LHCN-M2 (cell line): ENCODE measurements at places on chromosomes 11 and 22. TPM values are rescaled to one million over a fixed set of nuclear protein-coding genes. Genes with fewer than 3 reads are reported as not detected.

The OR52E8 gene
- not detected in 2 replicates for total RNA-seq

The OR51I1 gene
- total RNA-seq, result not detected in 2 replicates

The CD151 gene
- 840 and 1,028 TPM in 2 replicates for total RNA-seq

The C11orf42 gene
- total RNA-seq, result not detected in 2 replicates

The TPBGL gene
- total RNA-seq, result not detected in 2 replicates

The MS4A2 gene
- not detected in 2 replicates for total RNA-seq

The FAM181B gene
- total RNA-seq, result not detected in 2 replicates

The CLMP gene
- total RNA-seq, result 65.3 and 68.0 TPM in 2 replicates

The FGF4 gene
- not detected in 2 replicates for total RNA-seq

The NXPE1 gene
- total RNA-seq, result not detected in 2 replicates

The LMNTD2 gene
- total RNA-seq, result 0.46 and 1.3 TPM in 2 replicates

The SOX6 gene
- under 0.01 TPM in 1 of 2 replicates, not detected in the other for total RNA-seq

The GTSE1 gene
- 27.6 and 31.9 TPM in 2 replicates for total RNA-seq

The SLC15A3 gene
- 4.2 and 8.6 TPM in 2 replicates for total RNA-seq

The MUC15 gene
- total RNA-seq, result not detected in 2 replicates

The ESAM gene
- 0.06 TPM in 2 replicates for total RNA-seq

DNA sequence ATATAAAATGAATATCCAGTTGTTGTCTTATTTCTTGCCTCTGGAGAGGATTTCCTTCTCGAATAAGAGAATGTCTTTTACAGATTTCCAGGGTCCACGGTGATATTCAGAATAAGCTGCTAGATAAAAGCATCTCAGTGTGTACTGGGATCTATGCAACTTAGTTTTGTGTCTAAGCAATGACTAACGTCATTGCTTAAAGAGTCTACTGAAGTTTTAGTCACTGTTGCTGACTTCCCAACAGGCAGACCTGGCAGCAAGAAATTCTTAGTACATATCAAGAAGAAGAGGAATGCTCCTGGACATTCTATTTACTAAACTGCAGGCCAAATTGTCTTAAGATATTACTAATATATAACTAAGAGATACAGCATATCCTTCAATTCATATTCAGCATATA is 70.3 kb downstream of the SOX6 start:
- no peak for DNase-seq

DNA sequence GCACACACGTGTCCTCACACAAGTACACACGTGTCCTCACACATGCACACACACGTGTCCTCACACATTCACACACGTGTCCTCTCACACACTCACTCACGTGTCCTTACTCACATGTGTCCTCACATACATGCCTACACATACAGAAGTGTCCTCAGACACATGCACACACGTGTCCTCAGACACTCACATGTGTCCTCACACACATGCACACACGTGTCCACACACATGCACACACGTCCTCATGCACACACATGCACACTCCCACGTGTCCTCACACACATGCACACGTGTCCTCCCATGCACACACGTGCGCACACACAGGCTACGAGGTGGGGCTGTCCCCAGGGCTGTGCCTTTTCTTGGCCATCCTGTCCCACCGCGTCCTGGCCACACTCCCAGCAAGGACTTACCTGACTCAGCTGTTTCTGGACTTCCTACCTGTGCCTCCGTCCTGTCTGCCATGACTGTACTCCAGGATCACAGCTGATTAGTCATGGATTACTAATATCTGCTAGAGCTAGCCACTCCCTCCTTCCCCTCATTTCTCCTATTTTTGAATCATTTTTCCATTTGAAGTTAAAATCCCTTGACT is 990.2 kb downstream of the BRD1 start:
- DNase-seq, result no peak

- no peak for DNase-seq
Measured at GRCh38 chr11:63708764-63709163, 27.5 kb downstream of the RTN3 start.

GRCh38 chr11:2853997-2854560 is 31.5 kb downstream of the CDKN1C start:
- DNase-seq, result no peak

DNA sequence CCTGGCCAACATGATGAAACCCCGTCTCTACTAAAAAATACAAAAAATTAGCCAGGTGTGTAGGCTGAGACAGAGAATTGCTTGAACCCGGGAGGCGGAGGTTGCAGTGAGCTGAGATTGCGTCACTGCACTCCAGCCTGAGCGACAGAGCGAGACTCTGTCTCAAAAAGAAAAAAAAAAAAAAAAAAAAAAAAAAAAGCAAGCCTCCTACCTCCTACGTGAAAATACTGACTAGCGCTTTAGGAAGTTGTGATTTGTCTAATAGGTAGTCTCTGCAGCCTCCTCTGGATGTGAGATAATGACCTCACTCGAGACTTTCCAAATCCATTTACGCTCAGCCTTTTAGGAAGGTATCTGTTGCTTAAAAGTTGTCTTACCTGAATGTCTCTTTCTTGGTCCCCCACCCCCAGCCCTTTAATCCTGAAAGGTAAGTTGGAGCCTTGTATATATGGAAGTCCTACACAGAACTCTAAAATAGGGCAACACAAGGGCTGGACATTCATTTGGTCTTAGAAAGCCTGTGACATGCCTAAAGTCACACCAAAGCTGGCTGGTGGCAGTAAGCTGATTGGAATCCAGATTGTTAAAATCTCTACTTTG is 5.5 kb downstream of the SEPTIN3 start:
- DNase-seq, result no peak

- no peak for DNase-seq
Measured at GRCh38 chr22:32991353-32992101, 66.7 kb downstream of the SYN3 start.

DNA sequence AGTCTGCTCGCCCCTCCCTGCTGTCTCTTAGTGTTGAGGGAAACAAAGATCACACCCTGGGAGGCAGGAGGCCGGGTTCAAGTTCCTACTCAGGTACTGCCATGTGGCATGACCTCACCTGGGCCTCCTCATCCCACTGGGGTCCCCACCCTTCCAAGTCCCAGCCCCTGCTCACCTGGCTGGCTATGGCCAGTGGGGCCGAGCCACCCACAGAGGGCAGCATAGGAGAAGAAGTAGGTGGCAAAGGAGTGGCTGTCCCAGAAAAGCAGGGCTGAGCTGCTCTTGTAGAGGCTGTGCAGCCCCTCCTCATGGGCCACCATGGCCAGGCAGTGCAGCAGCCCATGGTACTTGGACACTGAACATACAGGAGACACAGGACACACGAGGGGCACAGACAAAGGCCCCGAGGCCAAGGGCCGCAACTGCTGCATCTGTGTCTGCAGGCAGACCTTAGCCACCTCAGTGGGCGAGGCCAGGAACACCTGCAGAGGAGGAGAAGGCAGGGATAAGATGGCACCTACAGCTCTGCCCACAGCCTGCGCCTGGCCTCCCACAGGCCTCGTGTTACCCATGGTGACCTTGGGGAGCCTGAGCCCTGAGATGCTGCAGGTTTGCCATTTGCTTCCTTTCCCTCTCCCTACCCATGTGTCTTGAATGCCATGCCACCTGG is 50.6 kb upstream of the MPEG1 start:
- DNase-seq, result no peak

- DNase-seq, result peak; percentile 19
Measured at GRCh38 chr22:37193629-37194191, 5.7 kb upstream of the C1QTNF6 start.

GRCh38 chr11:46675288-46675851 is 25.0 kb downstream of the ARHGAP1 start:
- DNase-seq, result peak; percentile 89

DNA sequence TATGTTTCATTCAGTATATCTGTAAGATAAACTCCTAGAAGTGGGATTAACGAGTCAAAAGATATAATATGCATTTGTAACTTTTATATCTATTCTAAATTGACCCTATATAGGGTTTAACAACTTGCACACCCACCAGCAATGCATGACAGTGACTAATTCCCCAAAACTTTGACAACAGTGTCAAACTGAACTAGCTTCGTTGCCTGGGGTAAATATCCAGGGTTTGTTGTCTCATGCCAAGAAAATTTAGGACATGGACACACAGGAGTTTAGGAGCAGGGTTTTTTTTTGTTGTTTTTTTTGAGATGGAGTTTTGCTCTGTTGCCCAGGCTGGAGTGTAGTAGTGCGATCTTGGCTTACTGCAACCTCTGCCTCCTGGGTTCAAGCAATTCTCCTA is 5.1 kb downstream of the SNU13 start:
- no peak for DNase-seq

GRCh38 chr11:113926273-113927197 is 21.9 kb downstream of the HTR3B start:
- DNase-seq, result peak; percentile 9

GRCh38 chr11:64801561-64802369 is 1.2 kb downstream of the MAP4K2 start:
- DNase-seq, result no peak

DNA sequence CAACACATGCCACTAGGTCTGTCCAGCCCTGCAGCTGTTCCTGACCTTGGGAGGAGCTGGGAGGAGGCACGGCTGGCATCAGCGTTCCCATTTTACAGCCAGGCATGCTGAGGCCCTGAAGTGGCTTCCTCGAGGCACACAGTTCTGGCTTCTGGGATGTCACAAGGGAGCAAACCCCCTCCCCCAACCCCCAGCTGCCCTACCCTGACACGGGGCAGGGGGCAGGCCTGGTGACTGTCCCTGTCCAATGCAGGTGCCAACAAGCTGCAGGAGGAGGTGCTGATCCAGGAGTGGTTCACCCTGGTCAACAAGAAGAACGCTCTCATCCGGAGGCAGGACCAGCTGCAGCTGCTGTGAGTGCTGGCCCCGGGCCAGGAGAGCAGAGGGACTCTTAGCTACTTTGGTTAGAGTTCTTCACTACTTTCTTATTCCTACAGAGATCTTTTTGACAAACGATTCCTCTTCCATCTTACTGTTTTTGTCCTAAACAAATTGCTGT is 5.3 kb downstream of the KCNK7 start:
- peak; percentile 87 for DNase-seq

- DNase-seq, result peak; percentile 76
Measured at GRCh38 chr11:23336961-23337360, 476.7 kb upstream of the CCDC179 start.

DNA sequence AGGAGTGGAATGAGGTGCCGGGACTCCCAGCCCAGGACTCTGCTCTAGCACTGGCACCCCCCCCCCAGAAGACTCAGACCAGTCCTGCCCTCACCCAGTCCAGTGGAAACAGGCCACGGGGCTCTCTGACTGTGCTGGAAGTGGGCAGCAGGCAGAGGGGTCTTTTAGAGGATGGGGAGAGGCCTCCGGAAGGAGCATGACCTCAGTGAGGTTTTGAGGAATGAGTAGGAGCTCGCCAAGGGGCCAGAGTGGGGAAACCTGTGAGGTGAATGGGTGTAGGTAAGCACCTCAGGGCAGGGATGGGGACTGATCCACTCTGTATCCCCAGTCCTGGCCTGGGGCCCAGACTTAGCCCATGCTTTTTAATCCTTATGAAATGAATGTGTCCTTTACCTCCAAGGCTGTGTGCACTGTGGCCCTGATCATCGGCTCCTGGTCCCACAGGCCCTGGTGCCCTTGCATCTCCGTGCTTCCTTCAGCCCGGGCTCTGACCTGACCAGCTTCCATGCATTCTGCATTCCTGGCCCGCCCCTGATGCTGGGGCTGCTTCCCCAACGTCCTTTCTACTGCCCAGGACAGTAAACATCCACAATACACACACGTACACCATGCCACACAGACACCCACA is 24.4 kb upstream of the RFPL3 start:
- no peak for DNase-seq

GRCh38 chr11:129967996-129968395 is 34.6 kb downstream of the PRDM10 start:
- DNase-seq, result no peak

- DNase-seq, result no peak
Measured at GRCh38 chr22:31104869-31105268, 2.5 kb downstream of the SELENOM start.

- no peak for DNase-seq
Measured at GRCh38 chr11:93756748-93757147, 15.3 kb downstream of the C11orf54 start.

DNA sequence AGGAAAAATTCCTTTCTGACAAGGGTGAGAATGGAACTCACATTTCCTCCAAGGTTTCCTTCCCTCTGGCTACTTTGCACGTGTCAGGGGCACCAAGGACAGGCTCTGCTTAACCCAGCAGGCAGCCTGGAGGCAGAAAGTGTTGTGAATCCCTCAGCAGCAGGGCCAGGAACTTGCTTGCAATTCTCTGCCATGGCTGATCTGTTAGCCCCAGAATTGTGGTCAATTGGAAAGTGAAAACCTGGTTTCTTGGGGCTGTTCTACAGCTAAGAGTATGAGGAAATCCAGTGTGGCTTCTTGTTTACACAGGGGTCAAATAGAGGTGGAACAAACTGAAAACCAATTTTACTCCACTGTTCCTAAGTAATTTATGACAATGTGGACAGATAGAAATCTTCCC is 38.3 kb upstream of the CEP295 start:
- no peak for DNase-seq

DNA sequence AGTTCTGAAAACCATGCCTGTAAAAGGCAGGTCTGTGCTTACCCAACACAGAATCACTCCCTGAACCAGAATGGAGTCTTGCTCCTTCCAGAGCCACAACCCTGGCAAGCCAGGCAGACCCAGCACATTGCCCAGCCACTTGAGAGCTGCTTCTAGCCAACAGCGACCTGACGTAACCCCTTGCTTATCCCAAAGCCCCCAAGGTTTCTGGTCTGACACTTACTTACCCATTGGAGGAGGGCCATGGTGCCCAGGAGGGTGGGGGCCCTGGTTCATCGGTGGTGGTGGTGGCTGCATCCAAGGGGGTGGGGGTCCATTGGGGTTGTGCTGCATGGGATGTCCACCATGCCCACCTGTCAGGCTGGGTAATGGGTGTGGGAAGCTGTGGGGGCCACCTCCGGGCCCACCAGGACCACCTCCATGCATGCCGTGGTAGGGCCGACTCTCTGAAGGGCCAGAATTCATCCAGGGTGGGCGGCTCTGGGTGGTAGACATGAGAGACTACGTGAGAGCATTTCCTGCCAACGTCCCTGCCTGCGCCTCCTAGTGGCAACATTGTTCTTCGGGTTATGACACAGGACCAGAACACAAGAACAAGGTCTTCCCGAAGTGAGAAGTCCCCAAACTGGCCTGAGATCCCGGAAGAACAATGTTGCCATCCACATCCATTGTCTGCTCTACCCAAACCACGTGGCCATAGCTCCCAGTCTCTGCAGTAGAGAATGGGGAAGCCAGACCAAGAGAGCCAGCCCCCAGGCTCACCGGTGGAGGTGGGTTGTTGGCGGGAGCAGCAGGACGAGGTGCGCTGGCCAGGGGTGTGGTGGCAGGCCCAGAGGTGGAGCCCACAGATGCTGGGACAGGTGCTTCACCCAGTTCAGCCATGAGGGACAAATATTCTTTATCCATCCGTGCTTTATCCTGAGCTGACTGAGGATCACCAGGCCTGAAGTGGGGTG is 7.8 kb upstream of the PYGM start:
- DNase-seq, result peak; percentile 45

GRCh38 chr11:133945087-133945974 is 11.4 kb downstream of the IGSF9B start:
- DNase-seq, result no peak

DNA sequence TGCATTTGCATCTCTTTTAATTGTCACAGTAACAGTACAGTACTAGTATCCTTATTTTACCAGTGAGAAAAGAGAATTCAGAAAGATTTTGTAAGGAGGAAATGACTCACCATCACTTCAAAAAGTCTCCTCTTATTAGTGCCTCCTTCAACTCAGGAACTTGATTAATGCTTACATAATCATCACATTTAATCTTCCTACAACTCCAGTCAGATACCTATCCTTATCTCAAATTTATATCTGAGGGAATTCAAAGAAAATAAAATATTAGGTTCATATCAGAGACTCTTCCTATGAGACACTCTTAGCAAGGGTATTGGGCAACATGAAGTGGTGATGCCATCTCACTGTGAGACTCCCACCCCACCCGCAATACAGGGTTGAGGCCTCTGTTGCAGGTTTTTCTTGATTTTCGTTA is 26.1 kb upstream of the CTSC start:
- no peak for DNase-seq

GRCh38 chr11:1040428-1041148 is 4.1 kb upstream of the MUC6 start:
- DNase-seq, result no peak
